ENCODE measurements at places on chromosomes 4 and X.
A peak's percentile ranks its signal among the peaks of the same experiment; 100 is the strongest.

GRCh38 chr4:2057382-2058065, 1.6 kb upstream of the NAT8L start:
- no peak for DNase-seq

- DNase-seq = no peak
Measured at GRCh38 chr4:146791439-146791838, 152.7 kb downstream of the POU4F2 start.

DNA sequence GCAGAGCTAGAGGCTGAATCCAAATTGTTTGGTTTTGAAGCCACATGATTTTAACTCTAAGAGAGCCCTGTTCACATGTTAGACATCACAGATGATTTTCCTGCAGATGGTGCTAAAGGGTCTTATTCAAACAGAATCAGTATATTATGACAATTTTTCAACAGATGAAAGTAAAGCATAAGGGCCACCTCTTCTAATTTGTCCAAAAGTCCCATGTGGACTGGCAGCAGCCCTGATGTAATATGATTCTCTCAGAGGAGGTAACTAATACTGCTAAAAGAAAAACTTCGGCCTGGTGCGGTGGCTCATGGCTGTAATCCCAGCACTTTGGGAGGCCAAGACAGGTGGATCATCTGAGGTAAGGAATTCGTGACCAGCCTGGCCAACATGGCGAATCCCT, 26.0 kb upstream of the SETD7 start:
- no peak for DNase-seq

- no peak for DNase-seq
Measured at GRCh38 chr4:114116861-114117260, 137.4 kb upstream of the ARSJ start.

- no peak for DNase-seq
Measured at GRCh38 chrX:66024570-66024969, 15.3 kb downstream of the VSIG4 start.

- no peak for DNase-seq
Measured at GRCh38 chr4:76836860-76837562, 60.9 kb downstream of the SOWAHB start.

GRCh38 chr4:36533944-36534343, 252.5 kb downstream of the DTHD1 start:
- no peak for DNase-seq

GRCh38 chr4:3257556-3258482, 8.9 kb downstream of the MSANTD1 start:
- DNase-seq = no peak

- no peak for DNase-seq
Measured at GRCh38 chr4:7894677-7895181, 44.9 kb downstream of the AFAP1 start.

- no peak for DNase-seq
Measured at GRCh38 chrX:50698944-50699343, 115.0 kb downstream of the SHROOM4 start.

GRCh38 chr4:168693750-168694490, 197.1 kb downstream of the PALLD start:
- no peak for DNase-seq

DNA sequence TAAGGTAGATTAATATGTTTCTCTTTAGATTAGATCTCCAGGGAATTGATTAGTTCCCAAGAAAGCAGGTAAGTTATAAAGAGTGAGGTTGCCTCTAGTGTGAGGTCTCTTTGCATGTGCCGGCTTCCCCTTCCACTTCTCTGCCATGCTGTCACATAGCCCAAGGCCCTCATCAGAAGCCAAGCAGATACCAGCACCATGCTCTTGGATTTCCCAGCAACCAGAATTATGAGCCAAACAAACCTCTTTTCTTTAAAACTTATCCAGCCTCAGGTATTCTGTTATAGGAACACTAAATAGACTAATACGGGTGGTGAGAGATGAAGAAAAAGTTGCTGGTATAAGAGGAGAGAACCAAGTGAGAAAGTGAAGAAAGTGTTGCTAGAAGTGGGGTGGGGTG, 15.1 kb downstream of the ANKRD50 start:
- no peak for DNase-seq

DNA sequence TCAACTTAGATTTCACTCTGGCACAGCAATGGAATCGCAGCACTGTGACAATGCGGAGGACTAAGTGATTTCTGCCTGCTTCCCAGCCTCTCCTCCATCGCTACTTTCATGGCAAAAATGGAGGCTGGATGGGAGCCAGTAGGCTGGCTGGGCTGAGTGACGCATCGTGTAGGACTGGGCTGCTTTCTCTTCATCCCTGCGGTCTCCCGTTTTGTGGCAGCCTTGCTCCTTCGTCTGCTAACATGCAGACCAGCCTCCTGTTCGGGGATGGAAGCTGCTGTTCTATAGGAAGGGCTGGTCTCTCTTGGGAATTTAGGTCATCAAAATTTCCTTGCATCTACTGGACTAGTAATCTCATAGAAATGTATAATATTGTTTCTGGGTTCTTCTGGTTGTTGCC, 15.8 kb upstream of the RGS12 start:
- DNase-seq = peak; percentile 39

Data from midbrain (tissue), 1 donor.